ENCODE measurements at places on chromosomes 12 and 14.

DNA sequence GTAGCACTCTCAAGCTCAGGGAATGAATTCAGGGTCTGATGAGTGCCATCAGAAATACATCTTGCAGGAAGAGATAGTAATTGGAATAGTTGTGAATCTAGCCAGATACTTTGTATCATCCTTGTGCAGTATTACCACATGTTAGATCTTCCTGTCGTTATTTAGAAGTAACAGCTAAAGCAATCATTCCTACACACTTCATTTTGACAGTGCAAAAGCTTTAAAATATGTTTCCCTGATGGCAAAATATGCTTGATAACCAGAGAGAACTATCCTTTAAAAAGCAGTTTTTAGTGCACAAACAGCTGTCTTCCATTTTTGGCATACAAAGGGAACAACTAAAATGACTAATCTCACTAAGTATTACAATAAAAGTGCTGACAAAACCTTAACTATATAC, 149.5 kb upstream of the SLC38A2 start:
- DNase-seq: no peak

GRCh38 chr12:114668151-114668885, 15.7 kb downstream of the TBX3 start:
- peak; percentile 72 for DNase-seq

GRCh38 chr12:52316290-52316689, 4.9 kb downstream of the KRT83 start:
- no peak for DNase-seq

DNA sequence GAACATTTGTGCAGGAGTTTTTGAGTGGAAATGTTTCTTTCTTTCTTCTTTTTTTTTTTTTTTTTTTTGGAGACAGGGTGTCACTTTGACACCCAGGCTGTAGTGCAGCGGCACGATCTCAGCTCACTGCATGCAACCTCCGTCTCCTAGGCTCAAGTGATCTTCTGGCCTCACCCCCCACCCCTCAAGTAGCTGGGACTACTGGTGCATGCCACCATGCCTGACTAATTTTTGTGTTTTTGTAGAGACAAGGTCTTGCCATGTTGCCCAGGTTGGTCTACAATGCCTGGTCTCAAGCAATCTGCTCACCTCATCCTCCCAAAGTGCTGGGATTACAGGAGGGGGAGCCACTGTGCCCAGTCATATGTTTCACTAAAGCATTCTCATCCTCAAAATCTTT, 69.2 kb upstream of the BCAT1 start:
- DNase-seq: no peak

- DNase-seq: peak; percentile 25
Measured at GRCh38 chr12:24595652-24596235, 353.2 kb downstream of the BCAT1 start.

Data from endothelial cell (in vitro differentiated cells).